ENCODE measurements at places on chromosomes 11 and 22. TPM values are rescaled to one million over a fixed set of nuclear protein-coding genes. Genes with fewer than 3 reads are reported as not detected.

DNA sequence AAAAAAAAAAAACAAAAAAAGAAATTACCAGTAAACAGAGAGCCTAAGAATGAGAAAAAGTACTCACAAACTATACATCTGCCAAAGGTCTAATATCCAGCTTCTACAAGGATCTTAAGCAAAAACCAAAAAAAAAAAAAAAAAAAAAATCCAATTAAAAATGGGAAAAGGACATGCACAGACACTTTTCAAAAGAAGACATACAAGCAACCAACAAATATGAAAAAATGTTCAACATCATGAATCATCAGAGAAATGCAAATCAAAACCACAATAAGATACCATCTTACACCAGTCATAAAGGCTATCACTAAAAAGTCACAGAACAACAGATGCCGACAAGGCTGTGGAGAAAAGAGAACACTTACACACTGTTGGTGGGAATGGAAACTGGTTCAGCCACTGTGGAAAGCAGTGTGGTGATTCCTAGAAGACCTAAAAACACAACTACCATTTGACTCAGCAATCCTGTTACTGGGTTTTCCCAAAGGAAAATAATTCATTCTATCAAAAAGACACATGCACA, 18.3 kb downstream of the MS4A6A start:
- no peak for DNase-seq

GRCh38 chr11:128302425-128303186, 284.8 kb downstream of the ETS1 start:
- DNase-seq, result no peak

GRCh38 chr22:19196841-19197612, 18.5 kb upstream of the SLC25A1 start:
- DNase-seq, result no peak

- no peak for DNase-seq
Observed at GRCh38 chr11:1199751-1200610, 22.9 kb upstream of the MUC5B start.

DNA sequence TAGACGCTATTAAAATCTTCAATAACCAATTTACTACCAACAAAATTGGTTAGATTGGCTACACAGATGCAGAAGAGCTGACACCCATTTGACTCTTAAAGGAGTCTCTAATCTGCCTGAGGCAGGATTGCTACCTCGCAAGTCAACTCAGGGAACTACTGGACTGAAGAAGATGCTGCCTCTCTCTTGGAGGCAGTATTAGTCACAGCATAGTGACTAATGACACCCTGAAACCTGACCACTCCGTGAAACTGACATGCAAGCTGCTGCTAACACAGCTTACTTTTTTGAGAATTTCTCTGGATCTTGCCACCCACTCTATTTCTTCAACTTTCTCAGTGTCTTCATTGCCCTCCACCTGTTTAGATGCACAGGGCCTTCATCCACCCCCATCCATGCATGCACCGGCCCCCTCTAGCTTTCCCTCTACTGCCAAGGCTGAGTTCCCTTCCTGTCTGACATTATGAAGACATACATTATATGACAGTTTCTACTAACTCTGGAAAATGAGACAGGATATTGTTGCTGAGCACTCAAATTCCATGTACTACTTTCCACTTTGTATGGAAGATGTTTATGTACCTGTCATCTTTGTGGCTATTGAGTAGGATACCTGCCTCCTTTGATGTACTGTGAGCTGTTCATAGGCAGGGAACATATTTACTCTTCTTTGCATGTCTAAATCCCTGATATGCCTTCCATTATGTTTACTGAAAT, 183.2 kb downstream of the MSANTD4 start:
- no peak for DNase-seq

Gene POU2AF3
- polyA plus RNA-seq, result 3.9 TPM

Gene OR5T2
- polyA plus RNA-seq, result not detected

Gene CST6
- not detected for polyA plus RNA-seq

Gene POU2AF2
- not detected for polyA plus RNA-seq
